Stimulated activated CD4-positive, alpha-beta T cell treated with anti-CD3 and anti-CD28 coated beads, Interleukin-12 subunit alpha, Interleukin-12 subunit beta, amount 100 ng/mL, for 48 hours (primary cell): ENCODE measurements at places on chromosomes 12 and 14.

DNA sequence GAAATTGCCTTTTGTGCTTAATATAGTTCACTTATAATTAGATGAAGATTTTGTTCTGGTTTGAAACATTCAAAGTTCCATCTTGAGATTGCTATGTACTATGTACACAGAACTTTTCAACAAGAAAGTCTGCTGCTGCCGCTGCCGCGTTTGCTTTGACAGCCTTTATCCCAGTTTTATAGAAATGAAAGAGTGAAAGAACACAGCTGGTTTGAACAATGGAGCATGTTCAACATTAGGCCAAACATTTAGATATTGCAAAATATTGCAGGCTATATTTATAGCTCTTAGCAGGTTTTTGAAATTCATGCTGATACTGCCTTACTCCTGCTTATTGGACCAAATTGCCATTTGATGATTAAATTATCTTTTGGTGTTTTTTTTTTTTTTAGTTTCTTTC, 299.8 kb upstream of the PRKD1 start:
- DNase-seq = no peak

GRCh38 chr12:22684140-22685118, 59.5 kb downstream of the ETNK1 start:
- no peak for DNase-seq

- DNase-seq = no peak
Measured at GRCh38 chr12:49502590-49502989, 36.2 kb upstream of the KCNH3 start.

- DNase-seq = no peak
Measured at GRCh38 chr14:56963381-56963780, 153.1 kb upstream of the OTX2 start.

- DNase-seq = no peak
Measured at GRCh38 chr12:977156-977555, 13.9 kb upstream of the ERC1 start.

GRCh38 chr14:102728501-102728900, 48.7 kb upstream of the TRAF3 start:
- DNase-seq = no peak
